Gastrocnemius medialis (tissue), 4 donors: ENCODE measurements at places on chromosomes 3 and 15.
A peak's percentile ranks its signal among the peaks of the same experiment; 100 is the strongest.

- DNase-seq = no peak
Measured at GRCh38 chr3:182568876-182569275, 224.4 kb upstream of the ATP11B start.

DNA sequence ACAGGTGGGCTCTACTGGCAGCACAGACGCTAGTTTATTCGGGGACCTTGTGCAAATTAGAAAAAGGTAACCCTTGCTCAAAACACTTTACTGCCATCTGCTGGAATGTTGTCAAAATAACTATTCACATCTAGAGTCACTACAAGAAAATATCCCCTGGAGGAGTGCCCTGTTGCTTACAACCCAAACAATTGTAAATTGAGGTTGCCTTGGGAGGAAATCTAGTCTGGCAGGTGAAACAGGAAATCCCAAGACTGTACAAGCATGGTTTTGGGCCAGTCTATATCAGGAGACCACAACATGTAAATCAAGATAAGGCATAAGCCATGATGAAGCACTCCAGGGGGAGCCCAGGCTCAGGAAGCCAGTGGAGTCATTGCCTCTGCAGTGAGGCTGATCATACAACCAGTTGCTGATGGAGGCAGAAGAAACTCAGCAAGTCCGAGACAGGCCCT is 136.8 kb upstream of the ACP3 start:
- no peak for DNase-seq

- DNase-seq = no peak
Measured at GRCh38 chr15:63596676-63597037, 530 bp upstream of the FBXL22 start.

DNA sequence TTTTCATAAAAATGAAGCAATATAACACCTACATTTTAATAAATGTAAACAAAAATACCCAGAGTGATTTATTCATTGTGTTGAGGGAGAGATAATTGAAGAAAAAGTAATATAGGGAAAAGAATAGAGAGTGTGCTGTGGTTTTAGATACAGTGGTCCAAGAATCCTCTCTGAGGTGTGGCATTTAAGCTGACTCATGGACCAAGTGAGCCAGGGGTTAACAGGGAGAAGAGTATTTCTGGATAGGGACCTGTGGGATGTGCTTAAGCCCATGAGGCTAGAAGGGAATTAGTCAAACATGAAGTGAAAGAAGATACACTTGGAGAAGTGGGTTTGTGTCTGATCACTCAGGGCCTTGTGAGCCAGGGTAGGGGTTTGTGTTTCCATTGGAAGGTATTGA is 680.7 kb upstream of the GRM7 start:
- DNase-seq = no peak

DNA sequence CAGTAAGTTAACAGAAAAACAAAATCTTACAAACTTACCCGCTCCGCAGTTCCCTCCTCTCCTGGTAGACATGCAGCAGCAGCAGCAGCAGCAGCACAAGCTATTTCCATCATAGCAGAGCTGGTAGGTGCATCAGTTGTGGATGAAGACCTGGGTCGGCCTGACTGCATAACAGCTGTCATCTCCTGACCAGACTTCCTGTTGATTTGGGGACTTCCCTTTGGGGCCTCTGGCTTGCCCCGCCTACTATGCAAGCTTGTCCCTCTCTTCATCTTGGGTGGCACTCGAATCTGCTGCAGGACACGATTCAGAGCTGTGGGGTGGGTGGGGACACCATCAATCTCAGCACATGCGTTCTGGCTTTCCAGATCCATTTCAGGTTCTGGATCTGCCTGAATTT is 65.7 kb downstream of the TMCC1 start:
- peak; percentile 10 for DNase-seq

DNA sequence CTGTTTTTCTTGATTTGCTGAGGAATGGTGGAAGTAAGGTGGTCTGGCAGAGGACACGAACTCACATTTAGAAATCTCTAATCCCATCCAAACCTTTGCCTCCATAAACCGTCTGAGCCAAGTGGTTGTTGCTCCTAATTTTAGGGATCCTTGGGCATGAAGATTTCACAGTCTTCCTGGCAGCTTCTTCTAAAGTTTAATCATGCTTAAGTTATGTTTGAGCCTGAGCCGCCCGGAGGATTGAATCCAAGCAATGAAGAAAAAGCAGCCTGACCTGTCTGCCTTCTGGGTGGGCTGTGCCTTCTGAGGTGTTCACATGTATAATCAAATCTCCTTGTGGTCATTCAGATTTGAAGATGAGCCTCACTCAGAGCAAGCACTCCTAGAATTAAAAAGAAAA is 249.0 kb downstream of the CD47 start:
- DNase-seq = no peak
